Fibroblast of gingiva (primary cell): ENCODE measurements at places on chromosomes 11 and 22.

GRCh38 chr11:407651-408123, 7.1 kb downstream of the SIGIRR start:
- no peak for DNase-seq

DNA sequence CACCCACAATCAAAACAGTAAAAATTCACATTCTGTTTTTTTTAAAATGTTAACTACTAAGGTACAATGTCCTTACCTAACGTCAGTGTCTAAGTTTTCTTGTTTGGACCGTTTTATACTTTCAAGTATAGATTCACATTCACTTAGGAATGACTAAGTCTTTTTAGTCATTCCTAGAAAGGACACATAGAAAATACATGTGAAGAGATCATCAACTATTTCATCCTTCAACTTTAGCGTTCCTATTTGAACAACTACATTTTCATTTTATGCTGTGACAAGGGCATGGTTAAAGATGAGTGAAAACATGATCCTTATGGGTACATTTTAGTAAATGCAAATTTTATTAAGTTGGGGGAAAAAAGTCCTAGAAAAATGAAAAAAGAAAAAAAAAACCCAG, 62.8 kb downstream of the DDX10 start:
- no peak for DNase-seq

DNA sequence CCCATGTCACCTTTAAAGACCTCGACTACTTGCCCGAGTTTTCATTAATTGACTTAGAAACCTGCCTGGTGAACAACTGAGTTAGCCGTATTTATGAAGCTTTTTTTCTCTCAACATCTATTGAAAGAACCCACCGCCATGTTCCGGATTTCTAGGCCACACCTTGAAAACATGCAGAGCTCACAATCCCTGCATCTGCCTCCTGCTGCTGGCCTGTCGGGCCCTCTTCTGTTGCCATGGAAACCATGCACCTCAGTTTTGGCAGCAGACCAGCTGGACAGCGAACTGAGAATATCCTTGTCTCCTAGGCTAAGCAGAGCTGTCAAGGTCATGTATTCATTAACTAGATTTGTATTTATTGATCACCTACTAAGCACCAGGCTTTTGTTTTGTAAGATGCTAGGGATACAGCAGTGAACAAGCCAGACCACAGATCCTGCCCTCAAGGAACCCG, 4.3 kb upstream of the PATZ1 start:
- DNase-seq = no peak

DNA sequence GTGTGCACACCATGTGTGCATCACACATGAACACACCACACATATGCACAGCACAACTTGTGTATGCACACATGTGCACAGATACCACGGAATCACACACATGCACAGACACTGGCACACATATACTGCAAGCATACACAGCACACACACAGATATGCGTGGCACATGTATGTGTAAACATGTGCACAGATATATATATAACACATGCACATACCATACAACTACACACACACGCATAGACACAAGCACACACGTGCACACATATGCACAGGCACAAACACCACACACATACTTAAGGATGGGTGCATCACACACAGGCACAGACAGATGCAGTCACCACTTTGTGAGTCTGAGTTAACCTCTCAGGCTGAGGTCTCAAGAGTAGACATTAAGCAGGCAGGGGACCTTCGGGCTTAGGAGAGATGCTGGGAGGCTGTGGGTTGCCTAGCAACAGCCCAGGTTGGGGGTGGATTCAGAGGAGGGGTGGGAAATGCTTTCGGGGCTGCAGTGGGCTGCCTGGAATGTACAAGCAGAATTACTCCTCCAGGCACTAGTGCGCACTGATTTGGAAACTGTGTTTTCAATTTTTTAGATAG, 82.9 kb downstream of the MYO18B start:
- DNase-seq = no peak

GRCh38 chr11:100080821-100081220, 606.3 kb upstream of the ARHGAP42 start:
- no peak for DNase-seq

- no peak for DNase-seq
Measured at GRCh38 chr11:206002-206384, 1.2 kb downstream of the BET1L start.

DNA sequence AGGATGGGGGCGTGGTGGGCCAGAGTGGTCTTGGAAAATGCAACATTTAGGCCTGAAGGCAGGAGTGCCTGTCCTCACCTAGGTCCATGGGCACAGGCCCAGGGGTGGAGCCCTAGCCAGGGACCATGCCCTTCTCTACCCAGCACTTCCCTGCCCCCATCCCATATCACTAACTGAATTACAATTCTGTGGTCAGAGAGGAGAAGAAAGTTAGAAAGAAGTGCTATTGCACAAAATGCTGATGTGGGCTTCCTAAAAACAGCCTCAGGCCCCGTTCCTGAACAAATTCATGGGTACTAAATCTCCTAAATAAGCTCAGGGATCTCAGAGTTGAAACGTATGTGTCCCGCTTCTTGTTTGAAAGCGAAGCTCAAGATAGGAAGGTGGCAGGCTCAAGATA, 3.5 kb upstream of the ASRGL1 start:
- no peak for DNase-seq

DNA sequence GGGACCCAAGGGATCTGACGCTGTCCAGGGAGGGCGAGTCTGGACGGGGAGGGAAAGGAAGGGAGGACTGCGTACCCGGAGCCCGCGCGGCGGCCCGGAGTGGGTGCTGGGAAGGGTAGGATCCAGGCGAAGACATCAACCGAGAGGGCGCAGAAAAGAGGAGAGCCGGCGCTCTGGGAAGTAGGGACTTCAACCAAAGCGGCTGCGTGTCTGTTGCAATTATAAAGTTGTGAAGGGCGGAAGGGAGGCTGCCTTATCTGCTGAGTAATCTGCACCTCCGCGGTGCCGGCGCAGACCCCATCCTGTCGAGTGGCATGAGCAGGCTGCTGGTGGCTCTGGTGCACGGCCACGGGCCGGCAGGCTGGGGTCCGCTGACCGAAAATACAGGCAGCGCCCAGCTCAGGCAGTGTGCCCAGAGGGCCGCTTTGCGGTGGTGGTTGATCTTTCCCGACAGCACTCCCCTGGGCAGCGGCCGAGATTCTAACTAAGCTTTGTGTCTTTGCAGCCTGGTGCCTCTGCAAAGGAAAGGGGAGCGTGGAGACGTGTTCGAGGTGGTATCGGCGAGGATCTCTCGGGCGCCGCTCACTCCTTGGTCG, 978 bp downstream of the C11orf87 start:
- DNase-seq = peak; percentile 11

DNA sequence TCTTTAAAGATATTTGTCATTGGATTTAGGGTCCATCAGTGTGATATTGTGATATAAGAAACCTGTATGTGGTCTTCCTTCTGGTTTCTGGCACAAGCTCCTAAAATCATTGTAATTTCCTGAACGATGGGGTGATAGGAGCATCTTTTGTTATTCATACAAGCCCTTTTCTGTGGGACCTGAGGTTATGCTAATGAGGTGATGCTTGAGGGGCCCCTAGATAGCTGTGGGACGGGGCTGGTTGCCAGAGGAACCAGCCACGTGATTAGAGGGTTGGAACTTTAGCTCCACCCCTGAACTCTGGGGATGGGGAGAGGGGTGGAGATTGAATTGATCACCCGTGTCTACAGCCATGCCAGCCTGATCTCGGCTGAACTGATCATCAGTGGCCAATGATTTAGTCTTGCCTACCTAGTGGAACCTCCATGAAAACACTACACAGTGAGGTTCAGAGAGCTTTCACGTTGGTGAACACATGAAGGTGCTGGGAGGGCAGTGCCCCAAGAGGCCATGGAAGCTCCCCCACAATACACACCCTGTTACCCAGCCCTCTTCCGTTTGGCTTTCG, 62.8 kb downstream of the BCR start:
- DNase-seq = no peak

DNA sequence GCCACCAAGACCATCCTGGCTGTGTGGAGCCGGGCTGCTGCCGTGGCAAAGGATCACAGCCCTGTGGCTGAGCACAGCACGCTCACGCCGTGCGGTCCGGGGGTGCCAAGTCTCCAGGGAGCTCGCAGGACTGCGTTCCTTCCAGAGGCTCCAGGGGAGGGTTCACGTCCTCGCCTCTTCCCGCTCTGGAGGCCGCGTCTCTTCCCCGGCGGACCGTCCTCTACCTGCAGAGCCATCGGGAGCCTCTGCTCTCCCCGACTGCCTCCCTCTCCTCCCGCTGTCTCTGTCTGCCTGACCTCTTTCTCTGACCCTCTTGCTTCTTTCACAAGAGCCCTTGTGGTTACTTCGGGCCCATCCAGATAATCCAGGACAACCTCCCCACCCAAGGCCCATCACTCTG, 11.4 kb upstream of the MUC5AC start:
- no peak for DNase-seq

GRCh38 chr11:60455531-60456042, at the start of gene MS4A1:
TSS of gene MS4A1 (plus strand) at chr11:60455847. CDS start at chr11:60462375, 6,528 bp downstream.
- DNase-seq = no peak

DNA sequence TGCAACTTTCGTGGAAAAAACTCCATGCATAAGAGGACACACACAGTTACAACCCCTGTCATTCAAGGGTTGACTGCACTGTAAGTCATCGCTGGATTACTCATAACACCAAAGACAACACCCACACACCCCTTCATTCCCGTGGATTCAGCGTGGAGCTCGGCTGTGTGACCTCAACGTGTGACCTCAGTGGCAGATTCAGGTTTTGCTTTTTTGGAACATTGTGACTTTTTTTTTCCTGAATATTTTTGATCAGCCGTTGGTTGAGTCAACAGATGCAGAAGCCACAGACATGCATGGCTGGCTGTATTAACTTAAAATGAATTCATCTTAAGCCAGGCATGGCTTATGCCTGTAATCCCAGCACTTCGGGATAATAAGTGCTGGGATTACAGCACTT, 19.7 kb upstream of the MUC5AC start:
- no peak for DNase-seq

DNA sequence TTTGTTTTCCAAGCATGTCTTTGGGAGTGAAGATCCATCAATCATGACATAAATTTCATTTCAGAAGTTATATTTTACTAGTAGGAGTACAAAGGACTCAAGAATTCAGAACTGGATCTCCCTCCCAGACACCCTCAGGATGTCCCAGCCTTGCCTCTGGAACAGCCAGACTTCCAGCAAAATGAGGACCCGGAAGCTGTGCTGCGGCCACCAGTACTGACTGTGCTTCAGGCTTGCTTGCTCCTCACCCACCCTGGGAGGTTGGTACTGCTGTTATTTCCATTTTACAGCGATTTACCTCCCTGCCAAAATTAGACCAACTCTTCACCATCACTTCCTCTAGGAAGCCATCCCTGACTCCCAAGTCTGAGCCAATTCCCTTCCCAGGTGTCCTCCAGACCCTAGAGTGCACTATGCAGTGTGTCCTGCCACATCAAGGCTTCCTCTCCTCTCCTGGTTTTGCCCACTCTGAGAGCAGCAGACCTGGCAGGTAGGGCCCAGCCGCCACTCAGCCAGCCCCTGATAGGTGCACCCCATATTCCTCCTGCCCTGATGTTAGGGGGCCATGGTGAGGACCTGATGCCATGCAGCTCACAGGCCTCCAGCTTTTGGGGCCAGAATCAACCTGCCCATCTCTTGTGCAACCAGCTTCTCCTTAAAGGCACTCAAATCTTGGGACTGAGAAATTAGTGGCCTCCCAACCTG, 47.3 kb upstream of the WNT7B start:
- DNase-seq = no peak

DNA sequence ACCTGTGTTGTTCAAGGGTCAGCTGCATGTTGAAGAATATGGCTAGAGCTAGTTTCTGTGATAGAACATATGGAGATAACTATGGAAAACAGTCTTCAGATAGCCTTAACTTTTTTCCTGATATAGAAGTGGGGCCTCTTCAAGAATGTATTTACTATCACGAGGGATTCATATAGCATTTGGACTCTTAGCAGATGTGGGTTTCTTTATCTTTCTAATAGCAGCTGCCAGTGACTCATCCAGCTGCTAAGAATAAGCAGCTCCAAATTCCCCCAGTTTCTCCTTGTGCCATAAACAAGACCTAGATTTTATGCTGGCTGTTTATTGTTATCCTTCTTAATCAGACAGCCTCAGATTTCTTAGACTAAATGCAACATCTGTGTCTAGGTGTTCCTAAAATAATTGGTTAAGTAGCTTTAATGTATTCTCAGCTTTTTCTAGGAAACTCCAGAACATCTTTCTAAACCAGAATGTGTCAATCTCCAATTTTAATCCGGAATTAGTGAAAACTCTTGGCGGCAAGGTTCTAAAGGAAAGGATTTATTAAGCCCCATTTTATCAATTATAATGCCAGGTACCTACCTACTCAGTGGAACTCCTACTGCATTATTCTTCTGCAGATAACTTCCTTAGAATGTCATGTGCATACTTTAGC, 119.8 kb downstream of the CSTPP1 start:
- DNase-seq = peak; percentile 24

GRCh38 chr22:47190957-47191670, 428.7 kb downstream of the TBC1D22A start:
- no peak for DNase-seq

- DNase-seq = no peak
Measured at GRCh38 chr11:113553915-113554314, 78.7 kb upstream of the DRD2 start.

DNA sequence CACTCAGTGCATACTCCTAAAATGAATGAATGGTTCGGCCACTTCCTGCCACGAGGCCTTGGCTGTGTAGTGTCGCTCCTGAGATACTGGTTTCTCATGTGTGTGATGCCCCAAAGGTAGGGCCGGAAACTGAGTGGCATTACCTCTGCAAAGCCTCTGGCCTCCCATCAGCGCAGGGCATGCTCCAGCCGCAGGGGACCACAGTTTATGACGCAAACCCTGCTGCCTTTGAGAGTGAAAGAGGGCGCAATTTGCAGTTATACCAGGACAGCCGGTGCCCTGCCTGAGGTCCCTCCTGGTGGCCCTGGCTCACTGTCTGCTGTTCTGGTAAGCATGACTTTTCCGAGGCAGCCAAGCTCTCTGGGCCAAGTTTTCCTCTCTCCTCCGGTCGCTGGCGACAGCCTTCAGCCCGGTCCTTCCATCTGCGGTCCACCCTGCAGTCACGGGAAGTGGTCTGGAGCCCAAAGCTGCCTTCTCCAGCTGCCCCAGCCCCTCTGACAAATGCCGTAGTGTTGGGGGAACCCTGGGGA, 2.4 kb upstream of the FGF3 start:
- no peak for DNase-seq

DNA sequence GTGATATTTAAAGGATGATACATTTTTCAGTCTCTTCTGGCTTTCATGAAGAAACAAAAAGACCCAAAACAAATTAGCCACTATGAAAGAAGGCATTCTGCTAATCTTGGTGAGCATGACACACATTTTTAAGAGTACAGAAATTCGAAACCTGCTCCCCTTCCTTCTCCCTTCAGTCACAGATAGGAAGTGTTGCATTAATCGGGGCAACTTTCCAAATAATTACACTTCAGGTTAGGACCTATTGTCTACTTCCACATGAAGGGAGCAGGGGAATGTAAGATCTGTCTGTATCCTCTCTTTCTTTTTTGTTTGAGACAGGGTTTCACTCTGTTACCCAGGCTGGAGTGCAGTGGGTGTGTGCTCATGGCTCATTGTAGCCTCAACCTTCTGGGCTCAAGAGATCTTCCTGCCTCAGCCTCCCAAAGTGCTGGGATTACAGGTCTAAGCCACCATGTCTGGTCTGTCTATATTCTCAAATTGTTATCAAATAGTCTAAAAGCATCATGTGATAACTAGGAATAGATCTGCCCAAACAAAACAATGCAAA, 45.8 kb downstream of the NCAM1 start:
- no peak for DNase-seq
